AML-193 (cell line): ENCODE measurements at places on chromosomes 1 and 21.

DNA sequence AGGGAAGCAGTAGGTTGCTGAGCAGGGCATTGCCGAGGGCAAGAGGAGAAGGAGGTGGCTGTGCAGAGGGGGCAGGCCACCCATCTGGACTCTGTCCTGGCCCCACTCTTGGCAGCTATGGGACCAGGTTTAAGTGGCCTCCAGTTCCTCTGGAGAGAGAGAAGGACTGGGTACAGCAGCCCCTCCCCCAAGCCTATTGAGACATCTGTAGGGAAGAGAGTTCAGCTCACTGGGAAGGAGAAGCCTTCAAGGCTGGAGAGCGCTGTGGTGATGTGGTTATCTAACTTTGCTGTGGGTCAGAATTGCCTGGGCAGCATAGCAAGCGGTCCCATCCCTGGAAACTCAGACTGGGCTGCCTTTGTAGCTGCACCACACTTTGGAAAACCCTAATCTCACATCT lies 93.9 kb downstream of the KCNJ15 start:
- no peak for DNase-seq

DNA sequence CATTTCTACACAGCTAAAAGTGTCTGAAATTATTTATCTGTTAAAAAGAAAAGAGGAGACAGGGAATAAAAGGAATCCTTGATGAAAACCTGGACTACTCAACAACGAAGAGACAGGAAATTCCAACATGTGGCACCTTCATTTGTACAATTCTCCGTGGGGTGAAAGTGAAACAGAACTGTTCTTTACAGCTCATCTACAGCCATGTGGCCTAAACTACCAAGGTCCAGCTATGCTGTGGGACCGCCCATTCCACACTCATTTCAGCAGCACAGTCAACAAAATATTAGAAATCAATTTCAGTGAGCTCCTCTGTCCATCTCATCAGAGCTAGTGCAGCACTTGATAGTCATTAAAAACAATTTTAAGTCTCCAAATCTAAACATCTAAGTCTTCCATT lies 44.0 kb downstream of the UBR4 start:
- no peak for DNase-seq

GRCh38 chr1:224106568-224107281 lies 7.2 kb upstream of the FBXO28 start:
- peak; percentile 83 for DNase-seq

DNA sequence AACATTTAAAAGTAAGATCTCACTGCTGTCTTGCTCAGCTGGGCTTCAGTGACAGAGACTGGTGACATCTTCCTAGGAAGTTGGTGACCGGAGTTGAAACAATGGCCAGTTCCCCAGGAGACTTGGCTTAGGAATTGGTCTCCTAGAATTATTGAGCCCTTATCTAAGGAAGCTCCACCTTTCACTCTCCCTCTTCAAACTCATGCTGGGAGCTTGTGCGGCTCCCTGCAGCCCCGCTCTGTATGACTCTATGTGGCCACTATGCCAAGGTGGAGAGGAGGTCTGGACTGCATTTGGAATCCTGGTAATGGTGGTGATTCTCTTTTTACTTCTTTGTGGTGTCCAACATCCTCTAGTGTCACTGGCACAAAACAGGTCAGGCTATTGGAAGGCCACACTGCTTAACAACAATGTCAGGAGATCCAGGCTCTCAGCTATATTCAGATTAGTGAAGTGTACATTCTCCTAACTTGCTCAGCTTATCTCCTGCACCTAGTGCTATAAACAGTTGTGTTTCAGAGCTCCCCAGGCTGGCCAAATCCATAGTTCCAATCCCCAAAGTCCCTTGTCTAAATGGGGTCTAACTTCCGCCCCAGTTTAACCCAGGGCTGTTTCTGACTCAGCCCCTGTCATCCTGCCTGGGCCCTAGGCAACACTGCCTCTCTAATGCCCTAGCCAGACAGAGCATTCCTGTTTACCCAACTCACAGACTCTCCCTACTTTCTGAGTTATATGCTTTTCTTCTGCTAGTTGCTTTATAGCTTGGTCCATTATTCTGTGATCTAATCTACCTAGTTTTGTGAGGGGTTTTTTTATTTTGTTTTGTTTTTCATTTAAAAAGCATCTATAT lies 18.3 kb downstream of the ATP2B4 start:
- DNase-seq = no peak

- no peak for DNase-seq
Measured at GRCh38 chr1:24893431-24893830, 36.6 kb downstream of the RUNX3 start.

- peak; percentile 22 for DNase-seq
Measured at GRCh38 chr1:202501281-202501680, 152.8 kb downstream of the PPP1R12B start.

DNA sequence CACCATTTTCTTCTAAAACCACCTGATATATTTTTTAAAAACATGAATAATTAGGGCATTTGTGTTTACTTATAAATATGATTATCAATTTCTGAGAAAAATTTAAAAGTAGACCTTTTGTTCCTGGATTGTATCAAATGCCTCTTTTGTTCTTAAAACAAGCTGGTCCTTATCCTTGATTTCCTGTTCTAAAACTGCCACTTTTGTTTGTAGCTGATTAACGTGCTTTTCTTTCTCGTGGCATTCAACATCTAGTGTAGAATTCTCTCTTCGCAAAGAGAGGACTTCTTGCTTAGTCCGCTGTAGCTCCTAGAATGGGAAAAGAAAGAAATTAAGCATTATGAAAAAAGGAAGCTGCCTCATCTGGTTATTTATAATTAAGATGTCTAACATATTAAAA lies 25.0 kb downstream of the SASS6 start:
- no peak for DNase-seq

GRCh38 chr1:46996659-46997281 lies 26.7 kb upstream of the CYP4X1 start:
- DNase-seq = peak; percentile 3

DNA sequence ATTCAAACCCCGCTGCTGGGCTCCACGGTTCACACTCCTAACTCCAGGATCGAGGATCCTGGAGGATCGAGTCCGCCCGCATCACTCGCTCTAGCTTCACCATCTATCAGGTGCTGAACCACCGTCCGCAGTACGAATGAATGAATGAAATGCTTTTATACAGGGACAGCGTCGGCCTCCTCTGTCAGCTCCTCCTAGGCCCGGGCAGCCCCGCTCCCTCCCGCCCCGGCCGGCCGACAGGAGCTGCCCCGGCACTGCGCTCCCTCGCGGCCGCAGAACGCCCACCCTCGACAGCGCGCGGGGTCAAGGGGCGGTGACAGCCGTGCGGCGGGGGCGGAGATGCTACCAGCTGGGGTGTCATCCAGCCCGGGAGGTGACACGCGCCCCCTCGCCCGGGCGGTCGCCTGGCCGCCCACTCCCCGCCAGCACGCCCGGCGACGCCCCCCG lies 520 bp downstream of the ZBTB17 start:
- peak; percentile 13 for DNase-seq

- DNase-seq = no peak
Measured at GRCh38 chr1:71462247-71462646, 381.4 kb upstream of the ZRANB2 start.

GRCh38 chr1:201334325-201335173 lies 42.9 kb downstream of the TNNT2 start:
- no peak for DNase-seq

- no peak for DNase-seq
Measured at GRCh38 chr1:8987881-8988617, 38.2 kb downstream of the SLC2A7 start.

DNA sequence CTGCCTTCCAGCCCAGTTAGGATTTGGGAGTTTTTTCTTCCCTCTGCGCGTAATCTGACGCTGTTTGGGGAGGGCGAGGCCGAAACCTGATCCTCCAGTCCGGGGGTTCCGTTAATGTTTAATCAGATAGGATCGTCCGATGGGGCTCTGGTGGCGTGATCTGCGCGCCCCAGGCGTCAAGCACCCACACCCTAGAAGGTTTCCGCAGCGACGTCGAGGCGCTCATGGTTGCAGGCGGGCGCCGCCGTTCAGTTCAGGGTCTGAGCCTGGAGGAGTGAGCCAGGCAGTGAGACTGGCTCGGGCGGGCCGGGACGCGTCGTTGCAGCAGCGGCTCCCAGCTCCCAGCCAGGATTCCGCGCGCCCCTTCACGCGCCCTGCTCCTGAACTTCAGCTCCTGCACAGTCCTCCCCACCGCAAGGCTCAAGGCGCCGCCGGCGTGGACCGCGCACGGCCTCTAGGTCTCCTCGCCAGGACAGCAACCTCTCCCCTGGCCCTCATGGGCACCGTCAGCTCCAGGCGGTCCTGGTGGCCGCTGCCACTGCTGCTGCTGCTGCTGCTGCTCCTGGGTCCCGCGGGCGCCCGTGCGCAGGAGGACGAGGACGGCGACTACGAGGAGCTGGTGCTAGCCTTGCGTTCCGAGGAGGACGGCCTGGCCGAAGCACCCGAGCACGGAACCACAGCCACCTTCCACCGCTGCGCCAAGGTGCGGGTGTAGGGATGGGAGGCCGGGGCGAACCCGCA lies at the start of gene PCSK9:
Gene PCSK9 (plus strand): TSS at position 207 of the 741 bp plus-strand sequence. CDS start 290 bp downstream, at position 497.
- no peak for DNase-seq

DNA sequence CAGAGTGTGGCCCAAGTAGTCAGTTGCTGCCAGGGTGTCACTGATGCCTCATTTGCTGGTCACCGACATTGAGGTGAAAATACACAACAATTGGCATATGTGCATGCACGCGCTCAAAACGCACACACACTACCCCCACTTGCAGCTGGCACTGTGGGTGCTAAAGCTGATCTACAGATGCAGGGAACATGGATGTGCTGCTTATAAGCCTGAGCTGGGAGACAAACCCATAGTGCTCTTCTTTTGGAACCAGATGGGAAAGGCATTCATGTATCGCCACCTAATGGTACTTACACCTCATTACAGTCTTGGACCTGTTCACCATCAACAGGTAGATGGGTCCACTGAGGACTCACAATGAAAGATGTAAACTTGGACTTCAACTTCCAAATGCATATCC lies 70.3 kb upstream of the CAMK1G start:
- peak; percentile 44 for DNase-seq

DNA sequence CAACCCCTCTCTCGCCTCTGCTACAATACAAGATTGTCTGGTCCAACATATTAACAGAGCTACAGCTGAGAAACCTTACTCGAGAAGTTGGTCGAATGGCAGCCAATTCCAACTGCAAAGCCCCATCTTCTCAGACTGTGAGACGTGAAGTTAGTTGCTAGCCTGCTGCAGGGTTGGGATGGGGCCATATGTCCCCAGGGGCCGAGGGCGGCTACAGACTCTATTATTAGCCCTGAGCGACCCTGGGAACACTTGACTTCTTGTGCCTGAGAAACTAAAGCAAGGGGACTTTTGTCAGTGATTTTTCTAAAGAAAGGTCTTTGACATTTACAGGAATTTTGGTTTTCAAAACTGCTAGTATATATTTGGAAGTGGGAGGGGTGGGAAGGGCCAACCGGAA lies 13.7 kb downstream of the NCF2 start:
- no peak for DNase-seq

GRCh38 chr21:25565272-25566211 lies 41.7 kb downstream of the MRPL39 start:
- no peak for DNase-seq

DNA sequence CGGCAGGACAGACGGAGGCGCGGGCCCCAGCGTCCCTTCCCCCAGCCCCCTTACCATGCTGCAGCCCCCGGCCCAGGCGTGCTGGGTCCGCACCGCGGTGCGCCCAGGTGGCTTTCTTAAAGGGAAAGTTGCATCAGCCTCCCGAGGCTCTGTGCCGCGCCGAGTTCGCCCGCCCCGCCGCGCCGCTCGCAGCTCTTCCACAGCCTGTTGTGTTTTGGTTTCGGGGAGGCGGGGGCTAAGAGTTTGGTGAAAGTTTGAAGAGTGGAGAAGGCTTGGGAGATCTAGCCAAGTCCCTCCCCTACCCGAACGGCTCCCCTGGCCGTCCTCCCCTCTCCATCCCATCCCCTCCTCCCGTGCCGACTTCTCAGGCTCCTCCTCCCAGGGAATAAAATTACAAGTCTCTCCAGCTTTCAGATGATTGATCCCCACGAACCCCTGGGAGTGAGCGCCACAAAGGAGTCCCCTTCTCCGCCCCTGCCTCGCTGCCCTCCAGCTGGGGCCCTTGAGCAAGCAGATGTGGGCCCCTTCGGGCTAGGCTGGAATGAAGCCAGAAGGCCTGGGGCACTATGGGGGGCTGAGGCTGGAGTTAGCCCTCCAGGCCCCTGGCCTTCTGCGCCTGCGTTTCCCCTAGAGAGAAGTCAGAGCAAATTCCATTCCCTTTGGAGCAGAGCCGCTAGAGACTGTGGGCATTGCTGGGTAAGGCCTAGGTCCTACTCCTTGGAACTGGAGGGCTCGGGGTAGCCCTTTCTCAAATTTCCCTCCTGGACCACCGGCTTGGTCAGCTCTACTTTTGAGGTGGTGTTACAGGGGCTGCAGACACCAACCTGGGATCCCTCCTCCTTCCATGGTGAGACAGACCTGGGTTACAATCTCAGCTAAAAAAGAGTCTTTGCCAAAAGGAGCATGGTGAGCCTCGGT lies at the start of gene SLC6A9:
Gene SLC6A9 (minus strand): TSS at position 211 of the 918 bp plus-strand sequence. CDS start 7,185 bp downstream, outside the sequence.
- no peak for DNase-seq

DNA sequence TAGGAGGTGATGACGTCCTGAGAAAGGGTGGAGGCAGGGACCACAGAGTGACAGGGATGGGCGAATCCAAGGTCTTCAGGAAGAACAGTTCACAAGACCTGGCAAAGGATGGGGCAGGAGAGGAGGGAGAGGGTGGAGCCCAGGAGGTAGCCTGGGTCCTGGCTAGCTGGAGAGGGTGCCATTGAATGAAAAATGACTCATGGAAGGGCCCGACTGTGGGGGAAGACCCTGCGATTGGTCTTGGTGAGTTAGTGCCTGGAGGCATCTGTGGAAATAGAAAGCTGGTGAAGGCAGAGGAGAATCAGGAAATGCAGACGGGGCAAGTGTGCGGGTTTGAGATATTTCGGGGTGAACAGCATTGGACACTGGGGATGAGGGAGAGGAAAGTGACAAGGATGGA lies 60.3 kb upstream of the SLC45A1 start:
- DNase-seq = no peak

DNA sequence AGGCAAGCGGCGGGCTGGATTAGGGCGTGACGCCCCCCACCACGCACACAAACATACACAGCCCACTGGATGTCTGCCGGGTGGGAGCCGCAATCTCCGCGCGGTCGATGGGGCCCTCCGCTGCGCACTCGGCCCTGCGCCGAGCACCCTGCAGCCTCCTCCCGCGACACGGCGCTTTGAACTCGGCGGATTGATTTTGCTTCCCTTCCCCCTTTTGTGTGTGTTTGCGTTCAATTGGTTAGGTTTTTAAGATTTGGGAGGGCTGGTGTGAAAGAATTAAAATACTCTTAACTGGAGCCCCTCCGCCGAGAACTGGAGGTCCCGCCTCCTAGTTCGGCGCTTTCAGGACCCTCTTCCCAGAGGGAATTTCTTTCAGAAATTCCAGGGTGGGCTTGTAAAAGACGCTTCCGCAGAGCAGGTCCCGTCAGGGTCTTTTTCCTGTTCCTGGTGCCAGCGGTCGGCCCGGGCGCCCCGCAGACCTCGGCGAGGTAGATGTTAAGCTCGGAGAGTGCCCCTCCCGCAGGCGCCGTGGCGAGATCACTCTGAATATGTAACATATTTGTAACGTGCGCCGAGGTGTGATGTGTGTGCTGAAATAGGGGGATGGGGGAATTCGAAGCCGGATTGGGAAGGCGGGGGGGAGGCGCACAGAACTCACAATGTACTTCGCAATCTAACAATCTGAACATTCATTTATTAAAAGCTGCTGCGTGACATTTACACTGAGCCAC lies 8.0 kb upstream of the BARHL2 start:
- no peak for DNase-seq
